NAMALWA (cell line): ENCODE measurements at places on chromosomes 12 and 14.
A peak's percentile ranks its signal among the peaks of the same experiment; 100 is the strongest.

- DNase-seq, result no peak
Measured at GRCh38 chr12:11568762-11569478, 80.6 kb upstream of the ETV6 start.

GRCh38 chr14:20631023-20631879 lies 10.2 kb downstream of the OR6S1 start:
- peak; percentile 83 for DNase-seq

DNA sequence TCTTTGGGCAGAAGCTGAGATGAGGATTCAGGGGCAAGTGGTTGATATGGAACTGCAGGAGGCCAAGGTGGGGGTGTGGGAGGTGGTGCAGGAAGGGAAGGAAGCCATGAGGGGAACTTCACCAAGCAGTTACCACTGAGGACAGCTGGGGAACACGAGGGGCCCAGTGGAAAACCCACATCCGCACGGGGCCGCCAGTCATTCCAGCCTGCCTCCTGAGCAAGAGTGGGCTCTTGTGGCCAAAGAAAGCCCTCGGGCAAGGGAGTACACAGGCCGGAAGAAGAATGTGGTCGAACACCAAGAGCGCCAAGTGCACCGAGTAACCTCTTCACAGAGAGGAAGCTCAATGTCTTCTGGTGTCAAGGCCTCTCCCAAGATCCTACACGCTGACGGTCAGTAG lies 252.2 kb upstream of the FOXN3 start:
- DNase-seq, result no peak

GRCh38 chr12:2422591-2422990 lies 369.8 kb downstream of the CACNA1C start:
- DNase-seq, result no peak

DNA sequence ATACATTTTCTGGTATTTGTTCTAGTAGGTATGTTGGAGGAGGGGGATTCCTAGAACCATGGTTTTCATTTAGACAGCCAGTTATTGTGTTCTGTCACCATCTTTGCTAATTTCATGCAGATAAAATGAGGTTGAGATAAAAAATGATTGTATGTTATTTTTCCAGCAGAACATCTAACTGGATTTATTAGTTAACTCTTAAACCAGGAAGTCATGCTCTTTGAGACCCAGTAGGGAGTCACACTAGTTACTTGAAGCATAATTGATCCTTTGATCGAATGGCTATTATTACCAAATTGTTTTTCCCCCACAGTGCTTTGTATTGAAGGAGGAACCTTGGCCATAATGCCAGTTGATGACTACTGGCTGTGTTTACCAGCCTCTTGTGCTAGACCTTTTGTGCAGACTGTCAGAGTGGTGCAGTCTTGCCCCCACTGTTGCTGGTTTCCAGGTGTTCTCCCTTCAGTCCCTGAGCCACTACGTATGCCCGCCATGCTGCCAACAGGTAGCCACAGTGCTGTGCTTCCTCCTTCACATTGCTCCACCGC lies 6.0 kb downstream of the EID3 start:
- DNase-seq, result no peak

DNA sequence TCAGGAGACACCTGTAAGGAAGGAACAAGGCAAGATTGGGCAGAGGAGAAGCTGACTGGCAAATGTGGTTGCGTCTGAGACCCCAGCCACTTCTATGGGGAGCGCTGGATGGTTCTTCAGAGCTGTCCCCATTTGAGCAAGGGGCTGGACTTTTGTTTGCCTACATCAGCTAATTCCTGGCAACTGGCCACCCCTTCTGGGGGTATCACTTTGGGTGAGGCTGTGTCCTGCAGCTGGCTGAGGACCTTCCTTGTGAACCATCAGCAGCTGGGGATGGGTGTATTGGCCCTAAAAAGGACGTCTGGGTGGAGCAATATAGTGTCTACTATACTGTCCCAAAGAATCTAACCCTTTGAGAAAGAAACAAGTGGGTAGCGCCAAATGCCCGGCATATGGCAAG lies 23.6 kb downstream of the PPFIBP1 start:
- no peak for DNase-seq

GRCh38 chr12:5003025-5003666 lies 40.5 kb upstream of the KCNA5 start:
- peak; percentile 75 for DNase-seq

DNA sequence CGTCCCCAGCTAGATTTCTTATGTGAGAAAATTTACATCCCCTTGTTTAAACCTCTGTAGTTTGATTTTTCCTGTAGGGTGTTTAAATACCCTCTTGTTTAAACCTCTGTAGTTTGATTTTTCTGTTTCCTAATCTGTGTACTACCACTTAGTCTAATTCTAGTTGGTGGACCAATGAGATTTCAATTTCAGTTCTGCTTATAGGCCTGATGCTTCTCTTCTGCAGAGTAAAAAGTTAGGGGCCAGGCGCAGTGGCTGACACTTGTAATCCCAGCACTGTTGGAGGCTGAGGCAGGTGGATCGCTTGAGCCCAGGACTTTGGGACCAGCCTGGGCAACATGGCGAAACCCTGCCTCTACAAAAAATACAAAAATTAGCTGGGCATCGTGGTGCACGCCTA lies 11.5 kb downstream of the UBC start:
- DNase-seq, result no peak

DNA sequence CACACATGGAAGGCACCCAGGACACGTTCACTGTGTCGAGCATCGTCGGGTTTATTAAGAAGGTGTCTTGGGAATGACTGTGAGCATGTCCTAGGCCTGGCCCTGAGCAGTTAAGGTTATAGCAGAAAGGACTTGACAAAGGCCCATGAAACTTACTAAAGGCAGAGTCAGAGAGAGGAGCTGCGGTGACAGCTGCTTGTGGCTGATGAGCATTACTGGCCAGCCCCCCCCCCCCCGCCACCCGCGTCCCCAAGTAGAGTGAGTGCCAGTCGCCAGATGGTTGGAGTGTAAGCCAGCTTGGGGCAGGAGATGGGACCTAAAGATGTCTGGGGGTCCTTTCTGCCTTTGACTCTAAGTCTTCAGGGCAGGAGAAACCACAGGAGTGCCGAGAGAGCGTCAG lies 169.9 kb downstream of the TSPAN9 start:
- no peak for DNase-seq

DNA sequence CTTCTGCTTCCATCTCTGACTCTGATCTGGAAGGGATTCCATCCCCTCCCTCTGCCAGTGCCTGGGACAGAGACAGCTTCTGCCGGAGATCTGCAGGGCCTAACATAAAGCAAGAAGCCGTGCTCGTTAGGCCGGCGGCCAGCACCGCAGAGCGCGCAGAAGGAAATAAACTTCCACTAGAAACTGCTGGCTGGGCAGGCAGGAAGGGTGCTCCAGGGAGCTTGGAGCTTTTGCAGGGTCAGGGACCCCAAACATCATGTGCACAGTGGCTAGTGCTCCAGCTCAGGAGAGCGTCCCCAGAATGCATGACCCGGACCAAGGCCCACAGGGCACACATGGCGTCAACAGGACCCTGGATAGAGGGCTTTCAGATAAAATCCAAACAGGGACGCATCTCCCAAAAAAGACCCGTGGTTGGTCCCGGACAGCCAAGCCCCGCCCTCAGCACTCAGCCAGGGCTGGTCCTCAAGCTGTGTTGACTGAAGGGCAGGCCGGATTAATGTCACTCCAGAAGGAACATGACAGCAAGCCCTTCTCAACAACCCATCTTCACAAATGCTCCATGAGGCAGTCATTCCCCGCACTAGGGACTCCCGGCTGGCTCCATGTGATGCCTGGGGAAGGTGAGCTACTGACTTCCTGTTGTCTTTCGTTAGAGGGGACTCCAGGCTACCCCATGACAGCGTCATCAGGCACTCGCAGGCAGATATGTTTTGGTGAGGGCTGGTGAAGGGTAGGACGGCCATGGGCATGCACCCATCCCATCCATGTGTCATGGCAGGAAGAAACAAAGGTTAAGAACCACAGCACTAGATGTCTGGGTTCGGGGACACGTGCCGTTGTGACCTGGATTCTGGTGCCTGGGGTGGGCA lies 121.5 kb downstream of the CALM1 start:
- no peak for DNase-seq

DNA sequence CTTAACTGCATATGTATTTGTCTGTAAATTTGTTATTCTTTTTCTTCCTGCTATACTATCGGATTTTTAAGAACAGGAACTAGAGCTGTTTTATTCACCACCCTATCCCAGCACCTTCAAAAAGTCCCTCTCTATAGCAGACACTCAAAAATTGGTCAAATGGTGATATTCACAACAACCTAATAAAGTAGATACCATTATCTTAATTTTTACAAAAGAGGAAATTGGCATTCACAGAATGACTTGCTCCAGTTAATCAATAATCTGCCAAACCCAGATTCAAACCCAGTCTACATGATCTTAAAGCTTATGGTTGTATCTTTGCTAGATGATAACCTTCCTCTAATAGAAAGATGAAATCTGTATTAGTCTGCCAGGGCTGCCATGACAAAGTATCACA lies 426.6 kb downstream of the EGLN3 start:
- no peak for DNase-seq

DNA sequence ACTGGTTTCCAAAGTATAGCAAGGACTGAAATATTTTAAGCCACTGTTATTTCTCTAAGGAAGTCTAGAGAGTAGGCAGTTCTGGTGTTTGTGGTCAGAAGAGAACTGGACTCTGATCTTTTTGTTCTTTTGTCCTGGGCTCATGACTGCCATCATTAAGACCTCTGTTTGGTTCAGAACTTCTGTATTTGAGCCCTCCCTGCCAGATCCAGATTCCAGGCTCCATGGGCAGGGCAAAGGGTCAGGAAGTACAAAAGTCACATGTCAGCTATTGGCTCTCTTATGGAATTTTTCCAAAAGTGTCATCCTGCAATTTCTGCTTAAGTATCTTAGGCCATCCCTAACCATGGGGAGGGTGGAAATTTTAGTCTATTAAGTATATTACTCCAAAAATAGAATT lies 6.8 kb downstream of the PIWIL1 start:
- no peak for DNase-seq

GRCh38 chr12:52367876-52368275 lies 595 bp upstream of the KRT85 start:
- no peak for DNase-seq

GRCh38 chr14:103930051-103930604 lies 1.9 kb downstream of the TDRD9 start:
- DNase-seq, result no peak

DNA sequence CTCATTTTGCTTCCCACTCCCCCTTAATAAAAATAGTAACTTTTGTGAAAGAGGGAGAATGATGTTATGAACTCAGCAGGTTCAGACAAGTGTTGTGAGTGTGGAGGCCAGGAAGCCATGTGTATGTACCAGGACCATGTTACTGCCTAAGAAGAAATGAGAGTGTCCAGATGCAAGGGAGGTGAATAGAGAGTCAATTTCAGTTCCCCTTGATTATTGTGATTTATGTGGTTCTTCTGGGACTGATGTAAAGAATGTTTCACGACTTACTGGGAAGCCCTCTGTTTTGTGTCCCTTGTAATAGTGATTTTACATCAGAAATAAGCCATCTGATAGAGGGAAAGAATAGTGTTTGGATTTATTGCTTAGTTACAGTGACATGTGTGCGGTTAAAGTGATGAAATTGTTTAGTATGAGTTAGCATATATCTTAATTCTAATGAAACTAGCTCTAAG lies 32.5 kb downstream of the FBXO34 start:
- no peak for DNase-seq

GRCh38 chr12:12180575-12180974 lies 86.3 kb downstream of the LRP6 start:
- DNase-seq, result no peak

- DNase-seq, result no peak
Measured at GRCh38 chr12:131093971-131094830, 140.5 kb downstream of the ADGRD1 start.

DNA sequence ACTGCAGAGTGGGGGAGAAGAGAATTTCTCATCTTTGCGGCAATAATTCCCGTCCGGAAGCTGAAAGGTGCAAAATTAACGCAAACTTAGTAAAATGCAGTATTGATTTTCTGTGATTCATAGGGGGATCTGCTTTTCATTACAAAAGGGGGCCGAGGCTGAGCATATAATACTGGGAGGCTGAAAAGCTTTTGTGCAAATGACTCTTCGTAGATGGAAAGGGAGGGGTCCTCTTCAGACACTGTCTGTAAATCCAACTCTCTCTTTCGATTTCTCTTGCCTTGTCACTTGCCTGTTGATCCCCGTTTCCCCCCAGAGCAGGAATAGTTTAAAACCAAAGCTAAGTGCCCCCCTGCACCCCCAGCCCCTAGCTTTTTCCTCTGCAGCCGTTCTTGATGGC lies 258.2 kb downstream of the VRK1 start:
- no peak for DNase-seq

- DNase-seq, result no peak
Measured at GRCh38 chr14:60095781-60096450, 4.2 kb downstream of the PCNX4 start.

- DNase-seq, result peak; percentile 26
Measured at GRCh38 chr12:11771356-11771755, 121.9 kb downstream of the ETV6 start.

DNA sequence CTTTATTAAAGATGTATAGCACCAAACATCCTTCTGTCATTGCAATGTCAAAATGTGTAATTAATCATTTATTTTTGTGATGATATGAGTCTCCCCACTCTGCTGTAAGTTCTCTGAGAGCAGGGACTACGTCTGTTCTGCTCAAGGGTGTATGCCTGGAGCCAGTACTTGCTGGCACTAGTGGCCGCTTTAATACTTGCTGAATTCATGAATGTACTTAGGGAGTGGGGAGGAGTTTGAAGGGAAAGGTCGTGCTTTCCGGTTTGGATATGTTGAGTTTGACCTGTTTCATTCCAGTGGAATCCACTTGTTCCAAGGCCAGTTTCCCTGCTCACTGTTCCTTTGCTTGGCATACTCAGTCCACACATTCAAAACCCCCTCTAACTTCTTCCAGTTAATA lies 1.9 kb upstream of the DCAF5 start:
- peak; percentile 9 for DNase-seq

DNA sequence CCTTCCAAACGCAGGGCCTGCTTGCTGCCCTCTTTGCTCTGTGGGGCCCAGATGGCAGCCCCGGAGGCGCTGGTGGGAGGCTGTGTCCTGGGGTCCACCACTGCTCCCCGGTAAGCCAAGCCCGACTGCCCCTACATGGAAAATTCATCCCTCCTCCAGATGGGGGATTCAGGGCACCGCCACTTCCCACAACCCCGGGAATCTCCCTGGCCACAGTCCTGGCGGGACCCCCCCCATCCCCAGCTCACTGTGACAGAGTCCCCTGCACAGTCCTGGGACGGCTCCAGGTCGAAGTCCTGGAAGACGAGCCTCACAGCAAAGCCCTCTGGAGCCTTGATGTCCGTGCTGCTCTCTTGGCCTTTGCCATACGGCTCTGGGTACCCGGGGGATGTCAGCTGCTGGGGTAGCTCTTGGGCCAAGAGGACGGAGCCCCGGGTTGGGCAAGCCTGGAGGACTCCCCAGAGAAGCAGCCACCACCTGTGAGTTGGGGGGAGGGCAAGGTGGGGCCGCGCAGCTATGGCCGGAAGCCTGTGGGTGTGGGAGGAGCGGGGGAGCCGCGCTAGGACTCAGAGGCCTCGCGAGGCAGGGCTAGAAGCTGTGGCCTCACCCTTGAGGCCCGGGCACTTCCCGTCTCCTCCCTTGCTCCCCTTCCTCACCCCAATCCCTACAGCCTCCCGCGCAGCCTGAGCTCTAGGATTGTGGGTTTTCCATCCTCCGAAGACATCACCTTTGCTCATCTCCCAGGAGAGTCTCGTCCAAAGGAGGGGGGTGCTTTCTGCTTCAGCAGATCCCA lies 815 bp downstream of the C1RL start:
- peak; percentile 68 for DNase-seq
